ENCODE measurements at places on chromosomes 16 and 17.

GRCh38 chr17:4788807-4789700 is at the start of gene GLTPD2:
Gene GLTPD2 (plus strand): TSS chr17:4788964. CDS start chr17:4789012, 48 bp downstream.
- DNase-seq: no peak

DNA sequence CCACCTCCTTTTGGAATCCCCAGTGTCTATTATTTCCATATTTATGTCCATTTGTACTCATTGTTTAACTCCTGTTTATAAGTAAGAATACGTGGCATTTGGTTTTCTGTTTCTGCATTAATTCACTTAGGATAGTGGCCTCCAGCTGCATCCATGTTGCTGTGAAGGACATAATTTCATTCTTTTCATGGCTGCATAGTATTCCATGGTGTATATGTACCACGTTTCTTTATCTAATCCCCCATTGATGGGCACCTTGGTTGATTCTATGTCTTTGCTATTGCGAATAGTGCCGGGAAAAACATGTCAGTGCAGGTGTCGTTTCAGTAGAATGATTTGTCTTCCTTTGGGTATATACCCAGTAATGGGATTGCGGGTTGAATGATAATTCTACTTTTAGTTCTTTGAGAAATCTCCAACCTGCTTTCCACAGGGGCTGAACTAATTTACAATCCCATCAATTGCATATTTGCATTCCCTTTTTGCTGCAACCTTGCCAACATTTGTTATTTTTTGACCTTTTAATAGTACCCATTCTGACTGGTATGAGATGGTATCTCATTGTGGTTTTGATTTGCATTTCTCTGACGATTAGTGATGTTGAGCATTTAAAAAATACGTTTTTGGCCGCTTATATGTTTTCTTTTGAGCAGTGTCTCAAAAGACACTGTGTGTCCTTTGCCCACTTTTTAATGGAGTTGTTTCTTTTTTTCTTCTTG is 373.2 kb upstream of the TNRC6C start:
- DNase-seq: no peak

DNA sequence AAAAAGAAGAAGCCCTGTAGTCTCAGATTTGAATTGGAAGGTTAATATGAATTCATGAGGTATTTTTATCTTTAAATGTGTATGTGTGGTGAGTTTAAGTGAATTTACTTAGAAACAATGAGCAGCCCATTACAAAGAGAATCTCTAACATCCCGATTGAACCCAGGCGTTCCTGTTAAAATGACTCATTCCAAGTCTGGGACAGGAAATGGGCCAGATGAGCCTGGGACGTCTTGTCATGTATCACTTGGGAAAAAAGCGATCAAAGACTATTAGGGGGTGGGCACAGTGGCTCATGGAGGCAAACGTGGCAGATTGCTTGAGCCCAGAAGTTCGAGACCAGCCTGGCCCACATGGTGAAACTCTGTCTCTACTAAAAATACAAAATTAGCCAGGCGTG is 81.6 kb downstream of the SEC14L1 start:
- no peak for DNase-seq

DNA sequence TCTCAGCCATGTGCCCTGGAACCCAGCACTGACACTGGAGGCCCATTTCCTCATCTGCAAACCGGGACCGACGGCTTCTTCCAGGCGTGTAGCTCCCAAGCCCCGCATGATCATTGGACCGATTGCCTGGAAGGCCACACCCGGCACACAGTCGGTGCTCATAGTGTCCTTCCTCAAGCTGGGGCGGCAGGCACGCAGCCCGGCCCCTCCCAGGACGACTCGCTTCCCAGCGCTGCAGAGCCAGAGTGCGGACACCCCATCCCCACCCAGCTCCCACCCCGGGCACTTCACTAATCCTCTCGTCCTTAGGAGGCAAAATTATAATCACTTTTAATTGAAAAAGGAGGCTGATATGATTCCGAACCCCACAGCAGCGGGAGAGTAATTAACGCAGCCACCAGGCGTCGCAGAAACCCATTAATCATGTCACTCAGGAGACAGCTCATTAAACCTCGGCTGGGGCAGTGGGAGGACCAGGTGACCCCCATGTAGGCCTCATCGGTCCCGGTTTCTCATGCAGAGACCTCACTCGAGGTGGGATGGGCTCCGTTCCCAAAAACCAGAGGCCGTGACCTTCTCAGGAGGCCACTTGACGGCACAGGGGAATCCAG is 33.1 kb downstream of the ZNF469 start:
- DNase-seq: no peak

DNA sequence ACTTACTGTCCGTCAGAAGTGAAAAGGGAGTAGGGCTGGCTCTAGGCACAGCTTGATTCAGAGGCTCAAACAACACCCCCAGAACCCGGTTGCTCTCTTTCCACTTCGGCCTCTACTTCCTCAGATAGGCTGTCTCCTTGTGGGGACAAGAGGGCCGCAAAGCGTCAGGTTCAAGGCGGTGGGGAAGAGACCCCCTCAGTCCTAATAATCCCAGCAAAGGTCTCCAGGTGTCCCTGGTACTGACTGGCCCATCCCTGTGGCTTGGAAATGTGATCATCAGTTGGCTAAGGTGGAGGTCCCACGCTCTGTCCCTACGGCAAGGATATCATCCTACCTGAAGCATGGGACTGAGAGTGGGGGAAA is 26.0 kb downstream of the NGFR start:
- DNase-seq: no peak

DNA sequence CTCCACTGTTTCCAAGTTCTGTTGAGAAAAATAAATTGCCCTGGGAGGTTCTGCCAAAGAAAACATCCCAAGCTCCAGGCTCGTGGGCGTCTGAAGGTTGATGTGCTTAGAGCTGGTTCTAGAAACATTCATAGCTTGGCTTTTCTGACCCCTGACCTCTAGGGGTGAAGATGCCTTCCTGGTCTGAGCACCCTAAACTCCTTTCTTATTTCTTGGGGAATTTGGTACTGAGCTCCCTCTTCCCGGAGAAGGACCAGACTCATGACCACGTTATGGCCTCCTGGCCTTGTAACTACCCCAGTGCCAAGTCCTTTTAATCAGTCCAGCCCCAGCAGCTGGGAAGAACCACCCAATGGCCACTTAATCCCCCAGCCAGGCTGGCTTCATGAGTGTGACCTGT is 66.4 kb downstream of the MYH11 start:
- no peak for DNase-seq

DNA sequence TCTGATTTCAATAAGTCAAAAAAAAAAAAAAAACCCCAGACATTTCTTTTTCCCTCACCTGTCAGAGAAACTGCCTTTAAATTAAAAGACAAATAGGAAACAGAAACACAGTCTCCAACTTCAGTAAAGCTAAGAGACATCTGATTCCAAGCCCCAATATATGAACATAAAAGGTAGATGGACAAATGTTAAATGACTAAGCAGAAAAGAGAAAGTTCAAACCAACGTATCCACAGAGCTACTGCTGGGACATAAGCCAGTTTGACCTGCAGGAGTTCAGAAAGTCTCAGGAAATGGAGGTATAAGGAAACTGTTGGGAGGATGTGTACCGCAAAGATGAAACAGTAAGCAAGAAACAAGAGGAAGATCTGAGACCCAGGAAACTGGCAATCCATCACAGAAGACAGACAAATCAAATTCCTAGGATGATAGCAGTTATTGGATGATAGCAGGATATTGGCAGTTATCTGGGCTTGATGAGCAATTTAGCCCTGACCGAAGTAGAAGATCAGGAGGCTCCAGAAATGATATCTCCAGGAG is 135.0 kb downstream of the BRIP1 start:
- DNase-seq: no peak

GRCh38 chr17:41013181-41013580 is 4.3 kb upstream of the KRTAP3-1 start:
- no peak for DNase-seq

DNA sequence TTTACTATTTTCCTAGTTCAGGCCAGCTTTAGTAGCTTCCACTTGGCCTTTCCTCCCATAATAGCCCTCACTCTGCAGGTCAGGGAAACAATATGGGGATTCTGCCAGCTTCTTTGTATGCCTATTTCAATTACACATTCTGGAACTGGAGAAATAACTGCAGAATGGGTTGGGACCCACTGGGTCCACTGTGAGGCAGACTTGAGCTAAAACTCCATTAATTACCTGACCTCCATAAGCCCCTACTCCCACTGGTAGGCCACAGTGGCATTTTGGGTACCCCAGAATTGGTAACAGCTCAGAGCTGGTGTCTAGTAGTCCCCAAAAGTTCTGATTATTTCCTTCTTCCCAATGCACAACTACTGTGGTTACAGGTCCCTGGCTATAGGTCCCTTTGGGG is 16.7 kb upstream of the TENT4B start:
- no peak for DNase-seq

GRCh38 chr16:81136390-81137335 is 40.5 kb upstream of the GCSH start:
- no peak for DNase-seq

DNA sequence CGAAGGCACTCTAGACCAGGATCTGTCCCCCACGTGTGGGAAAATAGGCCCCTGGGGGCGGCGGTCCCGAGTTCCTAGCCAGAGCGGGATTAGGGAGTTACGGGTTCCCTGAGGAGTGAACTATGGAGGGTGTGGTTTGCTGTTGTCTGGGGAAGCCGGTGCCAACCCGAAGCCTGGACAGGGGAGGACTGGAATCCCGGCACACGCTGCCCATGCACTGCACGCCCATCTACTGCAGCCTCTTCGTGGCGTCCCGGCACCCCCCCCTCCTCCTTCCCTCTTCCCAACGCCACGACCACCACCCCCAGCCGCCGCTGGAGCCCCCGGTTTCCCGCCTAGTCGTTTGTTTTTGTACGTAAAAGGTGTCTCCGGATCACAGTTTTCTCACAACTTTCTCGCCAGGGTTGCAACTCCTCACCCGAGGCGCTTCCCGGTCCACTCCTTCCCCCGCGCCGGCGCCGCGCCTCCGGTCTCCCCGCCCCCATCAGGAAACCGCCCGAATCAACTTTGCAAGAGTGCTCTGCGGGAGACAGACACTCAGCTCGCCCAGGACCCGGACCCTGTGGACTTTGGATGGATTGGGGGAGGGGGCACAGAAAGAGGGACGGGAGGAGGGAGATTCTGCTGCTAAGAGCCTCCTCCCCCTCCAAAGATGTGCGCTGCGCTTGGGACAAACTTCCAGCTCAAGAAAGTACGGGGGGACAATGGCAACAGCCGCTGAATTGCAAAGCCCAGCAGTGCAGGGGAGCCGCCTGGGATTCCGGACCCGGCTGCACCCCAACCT is 1.4 kb upstream of the LHX1 start:
- no peak for DNase-seq

GRCh38 chr17:57662041-57662440 is 83.1 kb downstream of the CCDC182 start:
- no peak for DNase-seq

DNA sequence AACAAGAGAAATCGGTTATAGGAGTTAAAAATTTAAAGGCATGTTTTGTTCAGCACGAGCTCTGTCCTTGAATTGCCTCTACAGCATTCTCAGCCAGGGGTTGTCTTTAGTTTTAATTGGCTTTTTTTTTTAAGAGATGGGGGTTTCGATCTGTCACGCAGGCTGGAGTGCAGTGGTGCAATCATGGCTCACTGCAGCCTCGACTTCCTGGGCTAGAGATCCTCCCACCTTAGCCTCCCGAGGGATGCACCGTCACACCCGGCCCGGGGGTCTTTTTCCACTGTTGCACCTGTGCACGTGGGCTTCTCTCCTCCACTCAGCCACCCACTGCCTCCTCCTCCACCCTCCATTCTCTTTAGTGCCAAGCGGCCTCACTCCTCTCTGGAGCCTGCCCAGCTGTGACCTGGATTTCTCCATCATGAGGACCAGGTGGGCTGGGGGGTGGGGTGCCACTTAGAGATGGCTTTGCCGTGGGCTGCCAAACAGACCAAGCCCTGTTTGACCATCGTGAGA is 106.8 kb upstream of the SEC14L1 start:
- DNase-seq: no peak

- DNase-seq: no peak
These were observed 19.6 kb downstream of the KATNB1 start for GRCh38 chr16:57755061-57755684.

GRCh38 chr17:33667052-33667509 is 374.0 kb upstream of the ASIC2 start:
- DNase-seq: peak; percentile 19

- no peak for DNase-seq
These were observed 9.1 kb downstream of the SLC16A3 start for GRCh38 chr17:82237746-82238471.

DNA sequence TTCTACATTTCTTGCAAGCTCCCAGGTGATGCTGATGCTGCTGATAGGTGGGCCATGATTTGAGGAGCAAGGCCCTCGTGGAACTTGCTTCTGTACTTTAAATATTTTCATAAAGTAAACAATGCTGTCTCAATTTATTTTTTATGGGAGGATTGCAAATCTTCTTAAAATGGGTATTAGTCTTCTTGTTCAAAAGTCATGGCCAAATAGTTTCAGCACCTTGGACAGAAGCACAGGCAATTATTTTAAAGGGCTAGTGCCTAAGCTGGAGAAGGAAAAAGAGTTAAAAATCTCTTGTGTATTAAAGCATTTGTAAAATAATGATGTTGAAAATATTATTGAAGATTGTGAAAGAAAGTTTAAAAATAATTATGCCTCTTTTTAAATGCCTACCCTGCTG is 50.5 kb downstream of the GPR139 start:
- DNase-seq: no peak

- DNase-seq: no peak
These were observed 1.3 kb downstream of the CACNG4 start for GRCh38 chr17:66965801-66966262.

DNA sequence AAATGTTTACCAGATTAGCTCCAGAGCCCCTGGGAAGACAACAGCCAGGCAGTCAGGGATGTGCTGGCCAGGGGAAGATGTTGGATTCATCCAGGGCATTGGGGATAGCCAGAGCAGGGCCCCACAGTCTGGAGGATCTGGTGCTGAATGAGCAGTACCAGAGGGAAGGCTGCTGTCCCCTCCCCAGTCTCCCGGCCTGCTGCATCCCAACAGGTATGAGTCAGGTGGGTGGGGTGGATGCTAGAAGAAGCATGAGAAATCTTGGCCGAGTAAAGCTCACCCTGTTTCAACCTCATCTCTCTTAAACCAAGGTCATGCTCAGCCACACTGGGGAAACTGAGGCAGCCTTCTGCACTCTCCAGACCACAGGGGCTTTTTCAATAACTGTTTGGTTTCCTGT is 71.9 kb upstream of the SEC14L1 start:
- DNase-seq: no peak

DNA sequence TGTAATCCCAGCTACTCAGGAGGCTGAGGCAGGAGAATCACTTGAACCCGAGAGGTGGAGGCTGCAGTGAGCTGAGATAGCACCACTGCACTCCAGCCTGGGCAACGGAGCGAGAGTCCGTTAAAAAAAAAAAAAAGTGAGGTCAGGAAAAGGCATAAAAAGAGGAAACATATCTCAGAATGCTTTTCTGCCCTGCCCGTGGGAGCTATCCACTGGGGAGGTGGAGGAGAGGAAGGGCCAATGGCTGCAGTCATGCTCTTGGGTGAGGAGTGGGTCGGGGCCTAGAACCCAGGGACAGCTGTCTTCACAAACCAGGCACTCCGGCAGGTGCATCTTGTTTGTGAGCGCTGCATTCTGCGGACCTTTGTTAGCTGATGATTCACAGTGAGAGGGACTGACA is 60.0 kb upstream of the CDC42EP4 start:
- DNase-seq: no peak
